ENCODE measurements at places on chromosomes 16 and 17. TPM values are rescaled to one million over a fixed set of nuclear protein-coding genes. Genes with fewer than 3 reads are reported as not detected.

- peaks cover 11% of the 10 kb centered on the region for H3K4me1 ChIP-seq
- H3K27ac ChIP-seq = no peak overlapping the region
- peaks cover 23% of the 10 kb centered on the region for H3K27me3 ChIP-seq
- no peak overlapping the region for H3K4me3 ChIP-seq
These were observed 3.1 kb upstream of the ZNF469 start for GRCh38 chr16:88379694-88380040.

C16orf89 gene
- 2.1 TPM for total RNA-seq

PITPNM3 gene
- total RNA-seq = 4.3 TPM

CDRT4 gene
- 5.4 TPM for total RNA-seq

GRCh38 chr17:1627982-1628855 is at the start of gene SLC43A2:
TSS of gene SLC43A2 (minus strand) at chr17:1628834. CDS start at chr17:1627874, 960 bp downstream.
- no peaks in the 10 kb centered on the region for H3K36me3 ChIP-seq
- DNase-seq = peak; percentile 90
- H3K4me3 ChIP-seq = peak within 1 kb of the TSS; percentile 96
- peaks cover 18% of the 10 kb centered on the region for H3K4me1 ChIP-seq

RAB37 gene
- 3.4 TPM for total RNA-seq

GRCh38 chr16:57939872-57940224 is 31.1 kb downstream of the CNGB1 start:
- H3K27ac ChIP-seq = no peak overlapping the region
- no peaks in the 10 kb centered on the region for H3K36me3 ChIP-seq
- no peak overlapping the region for H3K4me3 ChIP-seq
- H3K27me3 ChIP-seq = no peaks in the 10 kb centered on the region
- DNase-seq = no peak

DNA sequence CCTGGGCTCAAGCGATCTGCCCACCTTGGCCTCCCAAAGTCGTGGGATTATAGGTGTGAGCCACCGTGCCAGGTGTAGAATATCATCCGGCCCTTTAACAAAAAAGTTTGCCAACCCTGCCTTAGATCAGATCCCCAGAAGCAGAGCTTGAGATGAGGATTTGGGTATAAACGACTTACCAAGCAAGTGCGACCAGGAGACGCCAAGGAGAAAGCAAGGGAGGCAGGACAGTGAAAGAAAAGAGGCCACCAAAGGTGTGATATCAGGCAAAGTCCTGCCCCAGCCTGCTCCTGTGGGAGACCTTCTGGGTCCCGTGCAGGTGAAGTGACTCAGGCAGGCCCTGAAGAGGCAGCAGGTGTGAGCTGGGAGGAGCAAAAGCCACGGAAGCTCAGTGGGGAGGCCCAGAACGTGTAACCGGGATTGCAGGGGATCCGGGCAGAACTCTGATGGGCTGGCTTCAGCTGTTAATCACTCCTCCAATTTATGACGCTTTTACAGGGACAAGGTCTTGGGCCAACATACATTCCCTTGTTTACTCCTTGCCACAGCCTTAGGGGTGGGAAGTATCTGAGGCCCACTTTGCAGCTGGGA is 14.1 kb upstream of the CALB2 start:
- no peaks in the 10 kb centered on the region for H3K36me3 ChIP-seq
- DNase-seq = no peak
- no peak overlapping the region for H3K27ac ChIP-seq

PIPOX gene
- 3.1 TPM for total RNA-seq

DNA sequence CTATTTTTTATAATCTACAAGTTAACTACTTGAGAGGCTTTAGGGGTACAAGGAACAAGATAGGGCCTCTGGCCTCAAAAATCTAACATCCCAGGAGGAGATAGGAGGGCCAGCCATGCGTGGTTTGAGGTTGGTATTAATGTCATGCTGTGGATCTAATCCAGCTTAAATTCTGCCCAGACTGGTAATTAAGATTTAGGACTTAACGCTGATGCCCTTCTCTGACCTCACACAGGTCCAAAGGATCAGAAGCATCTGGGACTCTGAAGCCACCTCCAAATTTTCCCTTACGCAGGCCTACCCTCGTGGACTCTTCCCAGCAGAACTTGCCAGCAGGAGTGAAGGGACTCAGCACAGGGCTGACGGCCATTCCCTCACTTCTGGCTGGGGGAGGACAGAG is 15.1 kb downstream of the SLC6A4 start:
- H3K4me3 ChIP-seq = no peak overlapping the region
- H3K4me1 ChIP-seq = peaks cover 18% of the 10 kb centered on the region

- H3K36me3 ChIP-seq = no peaks in the 10 kb centered on the region
- no peak for DNase-seq
- peaks cover 13% of the 10 kb centered on the region for H3K4me1 ChIP-seq
- H3K27ac ChIP-seq = no peak overlapping the region
- H3K27me3 ChIP-seq = peaks cover 50% of the 10 kb centered on the region
- peak overlapping the region; percentile 88 for H3K4me3 ChIP-seq
These were observed 85.7 kb downstream of the NOG start for GRCh38 chr17:56679115-56679776.

DNA sequence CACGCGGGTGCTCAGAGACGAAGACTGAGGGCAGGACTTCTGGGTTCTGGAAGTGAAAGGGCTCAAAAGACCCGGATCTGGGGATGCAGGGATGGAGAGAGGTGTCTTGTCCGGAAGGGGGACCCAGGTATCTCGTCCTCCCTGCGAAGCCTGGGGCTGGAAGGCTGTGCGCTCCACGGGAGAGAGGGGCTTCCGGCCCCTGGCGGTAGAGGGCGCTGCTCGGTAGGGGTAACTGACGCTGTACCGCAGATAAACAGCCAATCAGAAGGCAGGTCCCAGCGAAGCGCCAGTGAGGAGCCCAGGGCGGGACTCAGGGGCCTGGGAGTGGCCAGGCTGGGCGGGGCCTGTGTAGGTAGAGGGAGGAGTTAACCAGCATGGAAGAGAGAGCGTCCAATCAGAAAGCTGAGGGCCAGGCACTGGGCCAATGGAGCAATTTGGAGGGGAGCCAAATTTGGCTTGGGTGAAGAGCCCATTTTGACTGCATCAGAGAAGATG is 804 bp downstream of the TGFB1I1 start:
- peaks cover 41% of the 10 kb centered on the region for H3K27me3 ChIP-seq
- peaks cover 15% of the 10 kb centered on the region for H3K4me1 ChIP-seq
- H3K36me3 ChIP-seq = peaks cover 5% of the 10 kb centered on the region
- H3K27ac ChIP-seq = peak overlapping the region; percentile 31
- DNase-seq = no peak
- H3K4me3 ChIP-seq = peak overlapping the region; percentile 87

DNA sequence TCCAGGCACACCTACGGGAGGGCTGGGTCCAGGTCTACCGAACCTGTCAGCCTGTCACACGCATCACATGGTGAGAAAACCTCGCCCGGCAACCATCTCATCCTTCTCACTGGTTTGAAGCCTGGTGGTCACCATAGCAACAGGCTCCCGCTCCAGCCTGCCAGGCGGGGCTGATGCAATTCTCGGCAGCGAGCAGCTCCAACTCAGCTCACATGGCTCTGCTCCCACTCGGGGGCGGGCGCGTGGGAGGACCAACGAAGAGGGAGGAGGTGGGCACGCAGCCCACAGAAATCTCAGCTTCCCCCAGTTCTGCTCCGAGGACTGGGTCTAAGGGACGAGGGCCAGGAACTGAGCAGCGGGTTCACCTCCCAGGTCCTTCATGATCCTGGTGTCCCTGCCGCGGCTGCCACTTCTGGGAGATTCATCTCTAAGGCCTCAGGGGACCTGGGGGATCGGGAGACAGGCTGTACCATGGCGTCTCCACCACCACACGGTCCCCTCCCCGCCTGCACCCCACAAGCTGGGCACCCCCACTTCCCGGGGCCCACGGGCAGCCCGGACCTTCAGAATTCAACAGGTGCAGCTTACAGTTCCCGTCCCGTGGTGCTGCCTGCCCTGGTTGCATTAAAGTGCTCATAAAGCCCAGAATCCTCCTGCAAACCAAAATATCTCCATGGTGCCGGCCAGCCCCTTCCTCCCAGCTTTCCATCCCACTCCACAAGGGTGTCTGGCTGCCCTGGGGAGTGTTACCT is 25.8 kb downstream of the ABR start:
- no peaks in the 10 kb centered on the region for H3K4me1 ChIP-seq
- H3K4me3 ChIP-seq = no peak overlapping the region
- H3K27ac ChIP-seq = no peak overlapping the region
- H3K36me3 ChIP-seq = peaks cover 2% of the 10 kb centered on the region

All from type B pancreatic cell (in vitro differentiated cells).